ENCODE measurements at places on chromosomes 11 and 22. TPM values are rescaled to one million over a fixed set of nuclear protein-coding genes. Genes with fewer than 3 reads are reported as not detected.
A peak's percentile ranks its signal among the peaks of the same experiment; 100 is the strongest.

DNA sequence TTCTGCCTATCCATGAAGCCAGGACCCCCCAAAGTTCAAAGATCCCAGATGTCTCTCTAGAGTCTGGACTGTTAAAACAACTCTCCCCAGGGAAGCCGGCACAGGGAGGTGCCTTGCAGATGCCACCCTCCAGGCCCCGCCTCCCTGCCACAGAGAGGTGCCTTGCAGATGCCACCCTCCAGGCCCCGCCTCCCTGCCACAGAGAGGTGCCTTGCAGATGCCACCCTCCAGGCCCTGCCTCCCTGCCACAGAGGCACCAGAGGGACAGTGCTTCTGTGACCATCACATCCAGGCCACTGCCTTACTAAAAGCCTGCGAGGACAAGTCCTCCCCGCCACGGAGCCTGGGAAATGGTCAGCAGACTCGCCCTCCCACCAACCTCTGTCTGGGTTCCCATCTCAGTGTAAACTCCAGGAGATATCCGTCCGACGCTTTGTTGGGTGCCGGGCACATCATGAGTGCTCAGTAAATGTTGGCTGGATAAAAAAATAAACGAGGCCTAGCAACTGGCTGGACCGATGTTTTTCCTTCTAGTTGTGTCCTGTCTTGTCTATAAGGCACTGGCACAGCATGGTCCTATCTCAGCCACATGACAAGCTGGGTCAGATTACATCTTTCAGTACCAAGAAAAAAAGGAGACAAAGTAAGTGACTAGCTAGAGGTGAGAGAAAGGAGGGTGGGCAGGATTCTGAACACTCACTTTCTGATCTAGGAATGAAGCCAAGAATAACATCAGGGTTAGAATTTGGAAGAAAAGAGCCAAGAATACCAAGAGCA is 91.2 kb upstream of the CSNK2A3 start:
- no peak for DNase-seq

DNA sequence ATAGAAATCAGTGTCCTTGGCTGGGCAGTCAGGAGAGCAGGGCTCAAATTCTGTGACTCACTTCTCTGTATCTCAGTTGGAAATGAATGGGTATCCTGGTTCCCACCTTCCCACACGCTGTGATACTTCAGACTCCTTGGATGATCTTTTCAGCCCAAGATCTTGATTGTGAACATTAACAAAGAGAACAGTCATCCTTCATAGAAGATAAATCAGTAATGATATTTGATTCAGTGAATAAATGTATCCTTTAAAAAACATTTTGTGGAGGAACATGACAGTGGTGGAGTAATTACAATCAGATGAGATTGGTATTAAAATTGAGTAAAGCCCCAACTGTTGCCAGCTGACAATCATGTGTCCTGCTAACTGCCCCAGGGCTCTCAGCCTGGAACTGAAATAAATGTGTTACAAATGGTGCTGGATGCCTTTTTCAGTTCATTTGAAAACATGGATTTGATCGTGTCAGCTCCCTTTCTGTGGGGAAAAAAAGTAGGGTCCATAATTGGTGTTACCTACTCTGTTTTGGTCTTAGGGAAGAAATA is 72.9 kb upstream of the OR5AN1 start:
- no peak for DNase-seq

- DNase-seq: no peak
Measured at GRCh38 chr22:22738959-22739585, 94.7 kb downstream of the GGTLC2 start.

GRCh38 chr11:16833026-16833425 is 94.6 kb downstream of the C11orf58 start:
- no peak for DNase-seq

DNA sequence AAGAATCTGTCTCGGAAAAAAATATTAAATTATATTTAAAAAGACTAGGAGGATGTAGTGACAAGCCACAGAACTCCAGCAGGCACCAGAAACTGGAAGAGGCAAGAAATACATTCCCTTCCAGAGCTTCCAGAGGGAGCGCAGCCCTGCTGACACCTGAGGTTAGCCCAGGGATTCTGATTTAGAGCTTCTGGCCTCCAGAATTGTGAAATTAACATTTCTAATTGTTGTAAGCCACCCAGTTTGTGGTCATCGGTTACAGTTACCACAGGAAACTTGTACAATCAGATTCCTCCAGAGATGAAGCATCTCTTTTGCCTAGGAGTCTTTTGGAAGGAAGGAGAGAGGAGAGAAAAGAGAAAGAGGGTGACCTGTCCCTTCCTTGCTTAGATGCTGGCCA is 6.4 kb upstream of the UBASH3B start:
- no peak for DNase-seq

DNA sequence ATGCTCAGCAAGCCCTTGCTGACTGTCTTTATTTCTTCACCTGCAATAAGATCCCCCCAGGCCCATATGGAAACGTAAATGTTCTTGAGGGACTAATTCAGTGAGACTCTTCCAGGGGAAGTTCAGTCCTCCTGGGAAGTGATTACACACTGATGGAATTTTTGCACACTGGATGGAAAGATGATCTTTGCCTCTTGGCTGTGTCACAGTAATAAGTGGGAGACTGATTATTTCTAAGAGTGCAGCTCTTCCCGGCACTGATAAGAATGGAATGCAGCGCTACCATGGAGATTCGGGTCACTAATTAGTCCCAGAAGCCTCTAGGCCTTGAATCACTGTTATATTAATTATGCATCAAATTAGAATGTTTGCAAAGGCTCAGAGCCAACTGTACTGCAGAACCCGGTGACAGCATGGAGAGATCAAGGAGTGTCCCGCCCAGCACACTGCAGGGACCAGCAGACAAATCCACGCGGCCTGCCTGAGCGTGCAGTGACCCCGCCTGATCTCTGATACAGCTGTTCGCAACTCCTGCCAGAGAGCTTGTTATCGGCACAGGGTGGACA is 178.3 kb downstream of the SNX19 start:
- peak; percentile 78 for DNase-seq

DNA sequence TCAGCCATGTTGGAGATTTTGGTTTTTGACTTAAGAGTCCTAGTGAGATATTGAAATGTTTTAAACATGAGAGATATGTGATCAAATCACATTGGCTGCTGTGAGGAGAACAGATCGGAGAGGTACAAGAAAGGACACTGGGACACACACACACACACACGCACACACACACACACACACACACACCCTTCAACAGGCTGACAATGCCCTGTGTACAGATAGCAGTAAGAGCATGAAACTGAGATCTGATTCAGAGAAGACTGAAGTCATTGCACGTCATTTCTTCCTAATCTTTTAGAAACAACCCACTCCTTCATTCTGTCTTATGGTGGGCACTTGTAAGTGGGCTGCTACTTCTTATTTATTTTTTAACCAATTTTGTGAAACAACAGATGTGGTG is 200.5 kb upstream of the E2F8 start:
- no peak for DNase-seq

- no peak for DNase-seq
Measured at GRCh38 chr11:90564531-90564930, 341.7 kb upstream of the CHORDC1 start.

- no peak for DNase-seq
Measured at GRCh38 chr11:4467811-4468606, 14.4 kb upstream of the OR52K1 start.

GRCh38 chr22:18103527-18104269 is 6.9 kb upstream of the TUBA8 start:
- no peak for DNase-seq

DNA sequence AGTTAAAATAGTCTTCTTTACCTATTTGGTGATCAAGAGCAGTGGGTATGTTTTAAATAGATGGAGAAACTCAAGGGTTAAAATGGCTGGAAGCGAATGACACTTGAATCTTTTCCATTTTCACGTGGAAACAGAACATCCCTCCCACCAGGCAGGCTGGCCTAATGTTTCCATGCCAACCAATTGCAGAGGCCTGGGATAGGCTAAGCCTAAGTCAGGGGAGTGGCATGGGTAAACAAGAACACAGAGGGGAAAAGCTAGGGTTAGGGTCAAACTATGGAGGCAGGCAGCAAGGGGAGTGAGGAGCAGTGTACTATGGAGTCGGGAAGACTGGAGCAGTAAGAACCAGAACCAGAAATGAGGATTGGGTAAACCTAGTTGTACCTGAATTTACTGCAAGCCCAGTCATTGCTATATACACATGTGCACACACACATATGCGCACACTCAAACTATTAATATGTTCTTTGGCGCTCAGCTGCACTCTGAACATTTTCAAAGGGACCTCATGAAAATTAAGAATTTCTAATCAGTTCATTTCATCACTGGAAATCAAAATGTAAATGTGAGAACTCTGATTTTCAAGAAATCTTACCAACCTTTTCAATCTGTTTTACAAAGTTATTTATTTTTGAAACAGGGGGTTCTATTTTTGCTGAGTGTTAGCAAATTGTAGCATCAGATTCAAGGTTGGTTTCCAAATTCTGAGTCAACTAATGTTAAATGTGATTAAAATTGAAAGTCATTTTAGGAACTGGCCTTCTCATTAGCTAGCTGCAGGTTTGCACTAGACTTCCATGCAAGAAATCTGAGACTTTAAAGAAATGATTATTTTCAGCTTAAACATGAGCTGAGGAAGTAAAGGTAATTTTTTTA is 327.0 kb upstream of the CCDC90B start:
- no peak for DNase-seq

DNA sequence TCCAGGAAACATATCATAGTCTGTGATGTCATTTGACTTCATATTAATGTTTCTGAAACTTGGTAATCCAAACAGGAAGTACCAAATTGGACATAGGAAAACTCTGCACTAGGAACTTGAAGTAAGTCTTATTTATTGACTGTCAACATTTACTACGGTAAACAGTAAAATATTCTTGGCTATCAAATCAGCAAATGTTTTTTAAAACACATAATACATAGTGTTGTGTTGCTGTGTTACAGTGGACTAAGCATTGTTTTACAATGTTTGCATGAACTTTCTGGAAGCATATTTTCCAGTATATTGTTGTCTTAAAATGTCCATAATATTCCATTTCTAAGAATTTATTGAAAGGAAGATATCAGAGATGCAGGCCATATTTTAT is 2.8 kb upstream of the OR51E2 start:
- DNase-seq: no peak

DNA sequence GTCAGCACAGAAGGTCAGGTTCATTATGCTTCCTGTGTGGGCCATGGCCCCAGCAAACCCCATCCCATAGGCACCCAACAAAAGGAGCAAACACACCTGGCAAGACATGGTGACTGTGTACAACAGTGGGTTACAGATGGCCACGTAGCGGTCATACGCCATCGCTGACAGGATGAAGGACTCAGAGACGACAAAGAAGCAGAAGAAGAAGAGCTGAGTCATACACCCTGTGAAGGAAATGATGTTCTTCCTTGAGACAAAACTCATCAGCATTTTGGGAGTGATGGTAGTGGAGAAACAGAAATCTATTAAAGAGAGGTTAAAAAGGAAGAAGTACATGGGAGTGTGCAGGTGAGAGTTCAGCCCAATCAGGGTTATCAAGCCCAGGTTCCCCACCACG is 309 bp downstream of the OR8B12 start:
- no peak for DNase-seq

DNA sequence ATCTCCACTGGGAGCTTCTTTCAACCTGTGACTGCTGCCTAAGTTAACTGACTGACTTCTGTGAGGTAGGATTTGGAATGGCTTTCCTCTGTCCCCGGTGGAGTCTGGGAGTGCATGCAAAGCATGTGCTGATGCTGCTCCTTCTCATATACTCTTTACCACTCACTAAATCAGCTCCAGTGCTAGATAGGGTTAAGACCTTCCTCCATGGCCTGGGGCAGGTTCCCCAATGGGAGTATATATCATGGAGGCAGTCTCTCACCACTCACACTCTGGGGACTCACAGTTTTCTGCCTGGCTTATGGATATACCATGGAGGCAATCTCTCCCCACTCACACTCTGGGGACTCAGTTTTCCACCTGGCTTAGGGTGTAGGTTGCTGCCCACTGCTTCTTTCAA is 10.1 kb upstream of the FANCF start:
- DNase-seq: no peak

GRCh38 chr11:130725421-130726233 is 190.7 kb downstream of the SNX19 start:
- no peak for DNase-seq

DNA sequence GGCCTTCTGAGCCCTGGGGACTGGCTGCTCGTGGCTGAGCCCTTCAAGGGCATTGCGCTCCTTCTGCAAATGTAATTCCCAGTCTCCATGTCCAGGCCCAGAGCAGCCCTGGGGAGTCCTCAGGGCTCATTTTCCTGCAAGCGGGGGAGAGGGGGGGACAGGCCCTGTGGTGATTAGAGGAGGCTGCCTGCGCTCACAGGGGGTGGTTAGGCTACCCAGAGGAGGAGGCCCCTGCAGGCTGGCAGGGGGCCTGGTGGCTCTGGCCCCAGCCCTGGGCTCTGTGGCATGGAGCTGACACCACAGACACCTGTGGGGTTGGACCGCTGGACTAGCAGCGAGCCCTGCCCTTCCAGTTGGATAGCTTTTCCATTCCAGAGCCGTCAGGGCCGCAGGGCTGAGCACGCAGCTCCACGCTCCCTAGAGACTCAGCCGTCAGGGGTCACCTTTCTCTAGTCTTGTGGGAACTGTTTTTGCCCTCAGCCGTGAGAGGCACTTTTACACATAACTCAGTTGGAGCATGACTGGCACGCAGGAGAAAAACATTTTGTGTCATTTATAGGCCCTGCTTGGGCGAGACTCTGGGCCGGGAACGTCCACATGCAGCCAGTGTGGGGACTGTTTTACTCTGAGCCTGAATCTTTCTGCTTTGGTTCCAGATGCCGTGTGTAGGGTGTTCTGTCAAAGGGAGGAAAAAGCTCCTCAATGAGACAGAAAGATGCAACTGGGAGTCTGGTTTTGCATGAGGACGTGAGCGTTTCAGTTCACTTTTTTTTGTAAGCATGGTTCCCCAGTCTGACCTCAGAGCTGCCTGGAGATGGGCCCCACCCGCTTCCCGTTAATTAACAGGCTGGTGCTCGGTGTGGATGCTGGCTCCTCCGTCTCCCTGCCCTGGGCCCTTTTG is 58.1 kb downstream of the LRP5 start:
- peak; percentile 43 for DNase-seq

DNA sequence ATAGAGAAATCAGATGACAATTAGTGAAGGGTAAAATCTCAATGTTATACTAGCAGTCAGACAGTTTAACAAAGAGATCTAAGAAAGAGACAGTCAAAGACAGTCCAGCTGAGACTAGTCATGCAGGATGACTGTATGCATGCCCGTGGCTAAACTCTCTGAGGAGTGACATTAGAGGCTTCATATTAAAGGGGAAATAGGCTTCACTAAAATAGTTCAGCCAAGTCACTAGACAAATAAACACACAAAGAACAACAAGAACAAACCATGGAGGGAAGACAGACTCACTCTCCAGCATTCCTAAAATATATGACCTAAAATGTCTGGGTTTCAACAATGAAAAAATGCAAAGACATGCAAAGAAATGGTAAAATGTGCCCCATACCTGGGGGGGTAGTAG is 18.6 kb upstream of the APLNR start:
- no peak for DNase-seq

Gene DPP3
- total RNA-seq: 13.6 TPM

Gene RIMBP3C
- total RNA-seq: 0.08 TPM

Gene OR8B8
- total RNA-seq: not detected

Gene KIF18A
- 0.25 TPM for total RNA-seq

Gene PGM2L1
- 1.6 TPM for total RNA-seq

Measured in left ventricle myocardium inferior (tissue), 1 donor.